Thoracic aorta (tissue), 2 donors: ENCODE measurements at places on chromosomes 1 and 21. TPM values are rescaled to one million over a fixed set of nuclear protein-coding genes. Genes with fewer than 3 reads are reported as not detected.

The LRRC38 gene
- not detected for total RNA-seq

The SAMD13 gene
- total RNA-seq, result 1.8 TPM

The LCE2C gene
- not detected for total RNA-seq

The IL12RB2 gene
- 3.5 TPM for total RNA-seq

The RNU1-4 gene
- under 0.01 TPM for total RNA-seq

The MMEL1 gene
- total RNA-seq, result not detected

The CFAP126 gene
- total RNA-seq, result not detected

The PLA2G5 gene
- total RNA-seq, result 19.2 TPM

The KDF1 gene
- total RNA-seq, result not detected

The SH3BGRL3 gene
- 137 TPM for total RNA-seq

The AGO3 gene
- total RNA-seq, result 47.5 TPM

The SIPA1L2 gene
- 13.0 TPM for total RNA-seq
